ENCODE measurements at places on chromosomes 11 and 22.

GRCh38 chr11:72541257-72541974, 107.1 kb upstream of the CLPB start:
- DNase-seq = no peak

- DNase-seq = no peak
Measured at GRCh38 chr11:206002-206384, 1.2 kb downstream of the BET1L start.

DNA sequence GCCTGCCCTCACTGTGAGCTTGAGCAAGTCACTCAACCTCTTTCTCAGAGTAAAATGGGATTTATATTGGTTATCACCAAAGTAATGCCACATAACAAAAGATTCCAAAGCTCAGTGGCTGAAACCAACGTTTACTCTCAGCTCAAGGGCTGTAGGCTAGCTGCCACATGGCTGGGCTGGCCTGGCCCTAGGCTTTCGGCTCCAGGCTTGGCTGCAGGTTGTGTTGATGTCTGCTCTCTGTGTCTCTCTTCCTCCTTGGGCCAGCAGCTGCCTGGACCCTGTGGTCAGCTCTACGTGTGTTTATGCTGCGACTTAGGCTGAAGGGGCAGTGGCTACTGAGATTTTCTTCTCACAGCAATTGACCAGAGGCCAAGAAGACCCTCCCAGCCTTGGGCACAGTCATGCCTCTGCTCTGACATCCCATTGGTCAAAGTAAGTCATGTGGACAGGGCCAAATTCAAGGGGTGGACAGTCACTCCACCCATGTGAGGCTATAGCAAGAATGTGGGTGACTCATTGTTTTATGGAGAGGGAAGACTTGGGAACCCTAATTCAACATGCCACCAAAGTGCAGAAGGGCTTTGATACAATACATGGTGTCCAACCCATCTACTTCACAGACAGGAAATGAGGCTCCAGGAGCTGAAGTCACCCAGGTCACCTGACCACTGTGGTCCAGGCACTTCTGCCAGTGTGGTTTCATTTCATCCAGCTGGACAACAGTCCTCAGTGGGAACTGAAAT, 90.6 kb downstream of the TSPAN18 start:
- no peak for DNase-seq

- DNase-seq = no peak
Measured at GRCh38 chr22:20025401-20026203, 4.7 kb downstream of the TANGO2 start.

GRCh38 chr11:61333550-61334433, 764 bp downstream of the TKFC start:
- no peak for DNase-seq

GRCh38 chr11:74055938-74056337, 47.1 kb upstream of the UCP3 start:
- no peak for DNase-seq

DNA sequence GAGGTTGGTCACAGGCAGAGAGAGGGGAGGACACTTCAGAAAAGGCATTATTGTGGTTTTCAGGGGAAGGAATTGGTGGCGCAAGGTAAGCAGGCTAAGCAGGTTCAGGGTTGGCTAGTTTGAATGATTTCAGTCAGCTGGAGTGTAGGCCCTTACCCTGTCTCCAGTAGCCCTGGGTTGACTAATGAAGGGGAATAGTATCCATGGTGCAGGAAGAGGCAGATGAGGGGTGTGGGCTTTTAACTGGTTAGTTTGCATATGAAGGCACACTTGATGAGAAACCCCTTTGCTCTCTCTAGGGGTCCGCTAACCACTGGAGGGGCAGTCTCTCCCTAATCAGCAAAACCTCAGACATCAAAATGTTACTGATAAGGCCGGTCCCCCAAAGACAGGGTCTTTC, 249.7 kb downstream of the AASDHPPT start:
- no peak for DNase-seq

Measured in epithelial cell of prostate (primary cell).